ENCODE measurements at places on chromosomes 11 and 22.

GRCh38 chr11:58577555-58578135 is 1.2 kb upstream of the ZFP91 start:
- DNase-seq, result peak; percentile 88

DNA sequence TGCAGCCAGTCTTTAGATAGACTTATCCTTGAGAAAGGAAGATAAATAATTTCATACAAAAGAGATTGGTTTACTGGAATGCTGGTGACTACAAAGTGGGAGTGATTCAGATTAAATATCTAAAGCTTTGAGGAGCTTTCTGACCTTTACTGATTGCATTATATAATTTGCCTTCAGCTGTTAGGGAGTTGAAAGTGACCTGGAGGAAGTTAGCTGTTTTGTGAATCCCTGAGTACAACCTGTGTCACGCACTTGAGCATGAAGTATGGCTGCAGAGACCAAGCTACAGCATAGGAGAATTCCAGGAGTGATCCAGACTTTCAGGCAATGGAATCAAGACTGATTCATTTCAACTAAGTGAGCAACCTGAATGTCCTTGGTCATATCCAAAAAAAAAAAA is 1848.3 kb upstream of the RAG2 start:
- no peak for DNase-seq

GRCh38 chr11:12678092-12678491 is 3.9 kb downstream of the TEAD1 start:
- no peak for DNase-seq

GRCh38 chr22:42376711-42377554 is 55.3 kb downstream of the NFAM1 start:
- no peak for DNase-seq

GRCh38 chr11:122784325-122784955 is 53.9 kb upstream of the CRTAM start:
- no peak for DNase-seq

DNA sequence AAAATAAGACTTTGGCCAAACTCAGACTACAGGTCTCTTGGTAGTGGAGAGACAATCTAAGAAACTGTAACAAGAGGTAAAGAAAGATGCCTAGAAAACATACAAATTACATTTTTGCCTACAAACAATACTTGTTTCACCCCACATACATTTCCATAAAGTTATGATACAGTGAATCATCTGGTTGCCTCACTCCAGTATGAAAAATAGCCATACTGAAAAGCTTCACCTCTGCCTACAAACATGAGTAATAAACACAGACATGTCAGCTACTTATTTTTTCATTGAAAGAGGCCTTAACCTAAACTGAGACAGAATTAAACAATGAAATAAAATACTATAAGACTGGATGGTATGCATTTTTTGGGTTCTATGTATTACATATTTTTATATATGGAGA is 1463.0 kb downstream of the FAM181B start:
- DNase-seq, result no peak

DNA sequence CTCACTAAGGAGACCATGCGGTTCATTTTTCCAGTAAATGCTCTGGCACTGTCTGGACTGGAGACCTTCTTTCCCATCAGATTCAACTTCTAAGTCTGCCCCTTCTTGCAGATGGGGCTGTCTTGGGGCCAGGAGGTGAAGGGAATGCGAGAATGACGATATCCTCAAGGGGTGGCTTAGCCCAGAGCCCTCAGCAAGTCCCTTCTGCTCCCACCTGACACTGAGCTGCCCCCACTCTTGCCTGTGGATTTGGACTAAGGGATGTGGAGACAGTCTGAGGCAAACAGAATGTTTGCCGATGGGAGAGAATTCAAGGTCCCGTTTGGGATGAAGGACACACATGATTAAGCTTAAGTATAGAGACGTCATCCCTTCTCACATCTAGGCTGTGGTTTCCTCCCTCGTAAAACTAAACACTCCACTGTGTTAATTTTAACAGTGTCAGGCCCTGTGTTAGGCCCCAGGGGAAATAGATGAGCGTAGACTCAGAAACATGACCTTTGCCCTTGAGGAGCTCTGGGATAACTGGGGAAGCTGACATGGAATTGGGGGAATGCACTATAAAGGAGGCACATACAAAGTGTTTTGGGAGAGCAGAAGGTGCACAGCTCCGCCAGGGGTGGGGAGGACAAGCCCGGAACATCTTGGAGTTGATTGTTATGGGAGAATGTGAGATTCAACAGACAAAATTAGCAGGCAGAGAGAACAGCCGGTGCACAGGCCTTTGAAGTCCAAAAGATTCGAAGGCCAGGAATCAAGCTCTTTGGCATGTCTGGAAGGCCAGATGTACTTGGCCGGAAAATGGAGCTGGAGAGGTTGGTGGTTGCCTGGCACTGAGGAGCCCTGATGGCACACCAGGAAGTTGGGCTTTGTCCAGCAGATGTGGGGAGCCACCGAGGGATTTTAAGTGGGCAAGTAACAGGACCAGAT is 71.6 kb downstream of the ST3GAL4 start:
- no peak for DNase-seq

- no peak for DNase-seq
Observed at GRCh38 chr11:1983601-1983961, 14.1 kb downstream of the H19 start.

- DNase-seq, result peak; percentile 69
Observed at GRCh38 chr22:19756288-19757128, 4.1 kb upstream of the TBX1 start.

DNA sequence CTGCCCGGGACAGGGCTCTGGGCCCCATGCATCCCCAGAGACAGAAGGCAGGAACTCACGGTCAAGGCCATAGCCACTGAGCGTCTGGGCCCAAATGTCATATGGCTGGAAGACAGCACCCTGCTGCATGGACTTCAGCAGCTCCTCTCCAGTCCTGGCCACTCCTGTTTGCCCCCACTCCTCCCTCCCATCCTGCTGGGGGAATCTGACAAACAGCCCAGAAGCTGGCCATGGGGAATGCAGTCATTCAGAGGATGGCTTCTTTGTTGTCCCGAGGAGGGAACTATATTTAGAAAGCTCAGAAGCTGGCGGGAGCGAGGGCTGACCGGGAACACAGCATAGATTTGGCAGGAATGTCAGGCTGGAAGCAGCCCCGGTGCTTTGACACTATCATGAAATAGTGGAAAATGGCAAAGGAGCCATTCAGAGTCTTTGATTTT is 35.0 kb downstream of the DKK3 start:
- no peak for DNase-seq

DNA sequence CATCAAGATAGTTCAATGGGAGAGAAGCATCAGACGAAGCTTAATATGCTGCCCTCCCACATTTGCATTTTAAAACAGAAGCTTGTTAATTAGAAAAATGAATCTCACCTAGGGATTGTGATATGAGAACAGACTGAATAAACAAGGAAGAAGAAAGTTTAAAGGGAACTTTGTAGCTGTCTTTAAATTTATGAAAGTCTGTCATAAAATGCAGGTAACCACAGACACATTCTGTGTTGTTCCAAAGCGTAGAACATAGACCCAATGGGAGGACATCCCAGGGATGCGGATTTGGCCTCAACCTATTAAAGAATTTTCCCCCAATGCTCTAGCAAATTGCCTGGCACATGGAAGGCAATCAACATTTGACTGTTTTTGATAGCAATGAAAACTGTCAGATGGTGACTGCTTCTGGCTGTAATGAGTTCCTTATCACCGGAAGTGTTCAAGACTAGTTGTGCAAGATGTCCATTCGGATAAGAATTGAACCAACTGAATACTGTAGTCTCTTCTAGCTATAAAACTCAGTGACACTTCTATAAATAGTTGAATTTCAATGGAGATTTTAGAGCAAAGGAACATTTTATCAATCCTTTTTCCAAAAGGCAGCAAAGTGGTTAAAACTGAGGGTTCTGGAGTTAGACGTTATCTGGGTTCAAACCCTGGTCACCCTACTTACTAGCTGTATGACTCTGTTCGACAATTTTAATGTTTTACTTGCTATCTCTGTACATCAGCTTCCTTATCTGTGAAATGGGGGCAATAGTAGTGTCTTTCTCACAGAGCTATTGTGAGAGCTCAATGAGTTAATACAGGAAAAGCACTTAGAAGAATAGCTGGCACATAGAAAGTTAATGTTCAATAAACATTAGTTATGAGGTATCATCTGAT is 64.9 kb downstream of the LIF start:
- DNase-seq, result no peak

- DNase-seq, result no peak
Observed at GRCh38 chr11:66509131-66509561, 1.3 kb upstream of the BBS1 start.

- no peak for DNase-seq
Observed at GRCh38 chr11:68912254-68912653, 8.6 kb downstream of the IGHMBP2 start.

GRCh38 chr11:93623179-93623578 is 38.3 kb upstream of the CEP295 start:
- no peak for DNase-seq

DNA sequence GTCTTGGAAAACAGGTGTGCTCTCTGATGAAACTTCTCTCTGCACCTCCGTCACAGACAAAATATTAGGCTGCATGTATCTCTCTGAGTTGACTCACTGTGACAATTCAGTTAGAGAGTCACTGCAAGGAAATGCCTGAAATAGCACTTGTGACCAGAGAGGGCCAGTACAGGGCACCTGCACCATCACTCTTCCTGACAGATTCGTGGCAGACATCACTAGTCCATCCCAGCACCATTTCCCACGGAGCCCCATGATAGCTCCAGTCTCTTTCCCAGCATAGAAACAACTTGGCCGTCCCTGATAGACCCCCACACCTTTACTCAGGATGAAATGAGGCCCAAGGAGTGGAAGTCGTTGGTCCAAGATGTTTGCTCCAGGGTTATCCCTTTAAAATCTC is 73.3 kb upstream of the ISX start:
- DNase-seq, result no peak

DNA sequence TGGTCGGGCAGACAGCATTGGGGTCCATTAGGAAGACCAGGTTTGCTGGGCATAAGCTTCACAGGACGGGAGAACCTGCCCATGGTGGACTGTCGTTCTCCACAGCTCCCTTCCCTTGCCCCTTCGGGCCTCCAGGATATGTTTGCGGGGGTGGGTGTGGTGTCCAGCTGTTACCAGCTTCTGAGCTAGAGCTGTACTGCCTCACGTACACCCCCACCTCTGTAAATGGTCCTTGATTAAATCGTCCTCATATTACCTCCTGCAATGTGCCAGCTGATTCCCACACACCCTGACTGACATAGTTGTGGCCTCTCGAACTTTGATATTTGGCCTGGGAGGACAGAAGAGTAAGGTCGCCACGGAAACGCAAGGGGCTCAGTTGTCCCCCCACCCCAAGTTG is 16.2 kb upstream of the BCR start:
- DNase-seq, result no peak

DNA sequence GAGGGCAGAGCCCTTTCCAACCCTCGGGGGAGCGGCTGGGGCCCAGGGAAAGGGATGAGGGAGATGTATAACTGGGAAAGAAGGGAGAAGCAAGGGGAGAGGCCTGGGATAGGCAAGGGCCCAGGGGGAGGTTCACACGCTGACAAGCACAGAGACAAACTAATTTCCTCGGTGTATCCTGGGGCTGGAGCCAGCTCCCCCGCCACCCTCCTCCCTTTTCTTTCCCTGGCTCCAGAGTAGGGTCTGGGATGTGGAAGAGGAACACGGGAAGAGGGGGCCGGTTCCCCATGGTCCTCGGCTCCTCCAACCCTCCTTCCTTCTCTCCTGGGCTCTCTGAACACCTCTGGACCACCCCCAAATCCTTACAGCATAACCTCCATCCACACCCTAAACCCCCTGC is 6.9 kb downstream of the CLCF1 start:
- no peak for DNase-seq

DNA sequence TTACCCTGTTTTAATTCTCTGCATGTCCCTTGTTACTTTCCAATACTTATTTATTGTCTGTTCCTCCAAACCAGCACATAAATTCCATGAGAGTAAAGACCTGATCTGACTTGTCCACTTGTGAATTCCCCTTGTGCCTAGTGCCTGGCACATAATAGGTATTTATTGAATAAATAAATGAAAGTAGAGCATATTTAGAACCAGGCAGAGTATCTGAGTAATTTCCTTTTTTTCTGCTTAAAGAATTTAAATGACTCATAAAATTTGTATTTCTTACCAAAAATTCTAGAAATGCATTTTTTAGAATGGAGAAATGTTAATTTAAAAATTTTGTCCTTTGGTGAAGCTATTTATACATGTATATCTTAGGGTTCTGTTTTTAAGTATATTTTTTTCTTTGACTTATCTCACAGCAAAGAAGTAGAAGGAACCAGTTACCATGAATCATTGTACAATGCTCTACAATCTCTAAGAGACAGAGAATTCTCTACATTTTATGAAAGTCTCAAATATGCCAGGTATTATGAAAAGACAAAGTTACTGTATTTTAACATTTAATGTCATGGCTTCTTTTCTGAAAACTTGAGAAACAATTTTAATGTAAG is 96.8 kb downstream of the ATM start:
- no peak for DNase-seq

- DNase-seq, result no peak
Observed at GRCh38 chr11:44837661-44838060, 110.9 kb downstream of the TSPAN18 start.

GRCh38 chr11:17574141-17575091 is 27.4 kb downstream of the OTOG start:
- no peak for DNase-seq

DNA sequence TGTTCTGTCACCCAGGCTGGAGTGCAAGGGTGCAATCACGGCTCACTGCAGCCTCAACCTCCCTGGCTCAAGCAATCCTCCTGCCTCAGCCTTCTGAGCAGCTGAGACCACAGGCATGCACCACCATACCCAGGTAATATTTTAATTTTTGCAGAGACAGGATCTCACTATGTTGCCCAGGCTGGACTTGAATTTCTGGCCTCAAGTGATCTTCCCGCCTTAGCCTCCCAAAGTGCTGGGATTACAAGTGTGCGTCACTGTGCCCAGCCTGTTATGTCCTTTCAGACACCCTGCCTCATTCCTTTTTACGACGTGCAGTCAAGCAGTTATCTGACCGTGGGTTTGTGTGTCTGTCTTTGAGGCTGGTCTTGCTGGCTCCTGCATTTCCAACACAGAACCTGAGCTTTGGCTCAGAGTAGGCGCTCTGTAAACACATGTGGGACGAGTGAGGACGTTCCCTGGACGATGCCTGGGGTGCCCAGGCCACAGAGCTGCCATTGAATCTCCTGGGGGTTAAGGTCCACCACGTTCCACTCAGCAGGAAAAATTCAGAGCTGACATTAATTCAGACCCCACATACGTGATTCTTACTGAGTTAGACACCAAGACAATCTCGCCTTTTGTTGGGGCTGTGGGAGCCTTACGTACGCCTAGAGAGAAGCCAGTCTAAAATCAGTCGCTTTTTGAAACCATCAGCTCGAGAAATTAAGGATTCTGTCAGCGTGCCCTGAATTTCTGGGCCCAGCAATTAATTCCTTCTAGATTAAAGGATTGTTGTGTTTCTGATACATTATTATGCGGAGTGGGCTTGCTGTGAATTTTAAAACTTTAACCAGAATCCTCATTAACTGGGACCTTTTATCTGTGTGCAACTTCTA is 21.5 kb upstream of the EMID1 start:
- DNase-seq, result no peak

GRCh38 chr11:110833033-110833484 is 120.8 kb upstream of the ARHGAP20 start:
- no peak for DNase-seq
